Stimulated activated CD4-positive, alpha-beta T cell treated with anti-CD3 and anti-CD28 coated beads, Interleukin-1b, Interleukin-23, amount 100 ng/mL, for 4 hours (primary cell): ENCODE measurements at places on chromosomes 2 and 18.
A peak's percentile ranks its signal among the peaks of the same experiment; 100 is the strongest.

DNA sequence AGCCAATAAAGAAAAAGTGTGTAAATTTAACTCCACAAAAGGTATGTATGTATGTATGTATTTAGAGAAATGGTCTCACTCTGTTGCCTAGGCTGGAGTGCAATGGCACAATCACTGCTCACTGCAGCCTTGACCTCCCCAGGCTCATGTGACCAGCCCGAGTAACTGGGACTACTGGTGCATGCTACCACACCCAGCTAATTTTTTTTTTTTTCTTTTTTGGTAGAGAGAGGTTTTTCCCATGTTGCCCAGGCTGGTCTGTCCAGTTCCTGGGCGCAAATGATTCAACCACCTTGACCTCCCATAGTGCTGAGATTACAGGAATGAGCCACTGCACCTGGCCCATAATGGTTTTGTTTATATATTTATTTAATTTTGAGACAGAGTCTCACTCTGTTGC, 67.1 kb downstream of the CERKL start:
- DNase-seq: no peak

GRCh38 chr18:46301571-46301970, 197.4 kb downstream of the HAUS1 start:
- no peak for DNase-seq

DNA sequence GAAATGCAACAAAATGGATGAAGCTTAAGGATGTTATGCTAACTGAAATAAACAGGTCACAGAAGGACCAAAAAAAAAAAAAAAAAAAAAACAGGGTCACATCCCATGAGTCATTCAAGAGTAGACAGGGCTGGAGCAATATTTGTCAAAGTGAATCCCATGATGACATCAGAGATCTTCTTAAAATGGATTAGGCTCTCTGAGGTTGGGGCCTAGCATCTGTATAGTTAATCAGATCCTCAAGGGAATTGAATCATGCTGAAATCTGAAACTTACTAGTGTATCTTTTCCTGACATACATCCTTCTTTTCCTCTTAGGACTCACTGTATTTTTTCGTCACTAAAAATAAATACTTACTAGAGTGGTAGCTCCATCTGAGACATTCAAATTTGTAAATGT, 380.6 kb upstream of the NXPH2 start:
- DNase-seq: no peak

- no peak for DNase-seq
Observed at GRCh38 chr2:167626301-167626700, 621.1 kb downstream of the STK39 start.

GRCh38 chr18:49569724-49570123, 7.9 kb downstream of the LIPG start:
- no peak for DNase-seq

DNA sequence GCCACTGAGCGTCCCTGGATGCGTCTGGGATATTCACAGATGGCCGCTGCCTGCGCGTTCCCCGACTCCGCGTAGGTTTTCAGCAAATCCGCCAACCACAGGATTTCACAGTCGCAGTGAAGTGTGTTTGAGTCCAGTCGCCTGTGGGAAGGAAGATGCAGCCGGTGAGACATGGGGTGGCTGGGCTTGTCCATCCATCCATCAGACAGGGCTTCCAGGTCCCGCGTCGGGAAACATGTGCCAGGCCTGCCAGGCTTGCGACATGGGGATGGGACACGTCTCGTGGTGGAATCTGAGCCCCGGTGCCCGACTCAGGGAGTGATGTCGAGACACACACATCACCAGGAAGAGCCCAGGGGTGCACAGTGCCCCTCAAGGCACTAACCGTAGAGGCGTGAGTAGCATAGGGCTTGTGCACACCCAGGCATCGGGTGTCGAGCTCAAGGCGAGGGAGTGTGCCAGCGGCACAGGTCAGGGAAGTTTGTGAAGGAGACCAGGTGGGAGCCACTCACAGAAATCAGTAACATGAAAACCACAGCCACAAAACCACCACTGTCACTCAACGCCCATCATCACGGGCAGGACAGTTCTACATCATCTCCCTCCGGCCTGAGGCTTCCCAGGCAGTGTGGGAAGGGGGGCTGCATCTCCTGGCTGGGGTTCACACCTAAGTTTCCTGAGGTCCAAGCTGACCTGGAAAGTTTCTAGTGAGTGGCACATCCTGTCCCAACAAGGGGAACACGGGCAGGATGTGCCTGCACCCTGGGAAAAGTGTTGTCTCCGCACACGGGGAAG, 63.9 kb downstream of the PXDN start:
- no peak for DNase-seq

DNA sequence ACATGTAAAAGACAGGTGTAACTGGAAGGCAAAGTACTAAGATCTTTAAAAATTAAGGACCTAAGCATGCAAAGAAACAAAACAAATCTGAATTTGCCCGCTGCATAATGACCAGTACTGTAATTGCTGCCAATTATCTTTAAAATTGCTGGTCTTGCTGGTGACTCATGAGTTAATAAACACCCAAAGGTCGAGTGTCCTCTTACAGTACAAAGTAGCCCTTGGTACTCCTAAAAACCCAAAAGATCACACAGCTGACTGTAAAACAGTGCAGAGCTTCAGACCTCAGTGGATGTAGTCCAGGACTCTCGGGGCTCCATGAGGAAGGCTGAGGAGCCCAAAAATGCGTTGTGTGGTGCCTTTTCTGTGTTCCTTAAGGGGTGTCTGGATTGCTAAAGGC, 308.7 kb downstream of the CNTNAP5 start:
- DNase-seq: no peak

DNA sequence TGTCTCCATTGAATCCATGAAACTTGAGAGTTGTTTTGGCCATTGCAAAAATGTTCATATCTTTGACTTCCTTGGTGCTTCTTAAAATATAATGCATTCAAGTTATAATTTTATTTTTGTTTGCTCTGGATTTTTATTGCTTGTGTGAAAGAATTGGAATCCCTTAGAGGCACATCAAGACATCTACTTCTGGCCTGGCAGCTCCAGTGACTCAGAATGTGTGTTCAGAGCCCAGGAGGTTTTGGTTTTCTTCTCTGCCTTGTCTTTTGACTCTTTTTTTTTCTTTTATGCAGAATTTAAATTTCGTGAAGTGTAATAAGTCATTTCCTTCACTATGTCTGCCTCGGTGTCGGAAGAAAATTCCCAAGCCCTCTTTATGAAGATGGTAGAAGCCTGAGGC, 180.2 kb downstream of the LTBP1 start:
- no peak for DNase-seq

DNA sequence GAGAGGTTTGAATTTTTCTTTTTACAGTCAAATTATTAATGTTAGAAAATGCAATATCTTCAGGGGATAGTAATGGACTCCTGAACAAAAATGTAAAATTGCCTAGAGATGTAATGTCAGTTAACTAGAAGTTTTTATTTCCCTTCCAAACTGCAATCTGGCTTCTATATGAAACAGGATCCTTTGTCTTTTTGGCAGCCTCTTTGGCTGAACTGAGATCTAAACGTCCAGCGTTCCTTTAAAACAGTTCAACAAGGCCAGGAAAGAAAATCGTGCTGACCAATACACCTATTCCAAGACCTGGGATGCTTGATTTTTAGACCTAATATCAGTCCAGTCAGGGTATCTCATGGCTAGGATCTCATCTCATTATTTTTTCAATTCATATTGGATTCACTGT, 245.5 kb downstream of the FIGN start:
- no peak for DNase-seq

DNA sequence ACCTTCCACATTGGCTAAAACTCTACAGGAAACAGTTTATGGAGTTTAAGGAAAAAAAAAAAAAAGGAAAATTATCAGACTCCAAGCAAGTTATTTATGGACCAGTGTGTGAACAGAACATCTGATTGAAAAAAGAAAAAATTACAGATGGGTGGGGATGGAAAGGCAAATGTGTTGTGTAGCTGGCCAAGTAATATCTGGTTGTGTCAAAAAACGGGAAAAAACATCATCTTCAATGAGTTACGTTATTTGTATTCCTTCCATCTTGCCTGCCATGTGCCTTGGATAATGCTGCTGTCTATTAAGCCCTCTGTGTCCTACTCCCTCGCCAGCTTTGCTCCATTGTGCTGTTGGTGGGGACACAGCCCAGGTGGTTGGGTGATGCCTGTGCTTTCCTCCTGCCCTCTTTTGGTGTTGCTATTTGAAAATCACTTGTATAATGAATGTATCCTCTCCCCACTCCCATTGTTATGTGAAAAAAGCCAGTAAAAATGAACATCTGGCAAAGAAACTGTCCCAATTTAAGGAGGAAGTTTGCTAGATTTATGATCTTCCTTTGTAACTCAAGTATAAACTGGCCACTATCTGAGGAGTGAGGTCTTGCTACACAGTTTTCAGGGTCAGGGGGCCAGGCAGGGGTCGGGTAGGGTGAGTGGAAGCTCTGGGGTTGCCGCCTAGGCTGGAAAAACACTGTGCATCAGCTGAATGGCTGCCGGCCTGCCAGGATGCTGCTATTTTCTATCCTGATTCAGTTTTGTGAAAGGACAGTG, 155.9 kb downstream of the FMNL2 start:
- no peak for DNase-seq

DNA sequence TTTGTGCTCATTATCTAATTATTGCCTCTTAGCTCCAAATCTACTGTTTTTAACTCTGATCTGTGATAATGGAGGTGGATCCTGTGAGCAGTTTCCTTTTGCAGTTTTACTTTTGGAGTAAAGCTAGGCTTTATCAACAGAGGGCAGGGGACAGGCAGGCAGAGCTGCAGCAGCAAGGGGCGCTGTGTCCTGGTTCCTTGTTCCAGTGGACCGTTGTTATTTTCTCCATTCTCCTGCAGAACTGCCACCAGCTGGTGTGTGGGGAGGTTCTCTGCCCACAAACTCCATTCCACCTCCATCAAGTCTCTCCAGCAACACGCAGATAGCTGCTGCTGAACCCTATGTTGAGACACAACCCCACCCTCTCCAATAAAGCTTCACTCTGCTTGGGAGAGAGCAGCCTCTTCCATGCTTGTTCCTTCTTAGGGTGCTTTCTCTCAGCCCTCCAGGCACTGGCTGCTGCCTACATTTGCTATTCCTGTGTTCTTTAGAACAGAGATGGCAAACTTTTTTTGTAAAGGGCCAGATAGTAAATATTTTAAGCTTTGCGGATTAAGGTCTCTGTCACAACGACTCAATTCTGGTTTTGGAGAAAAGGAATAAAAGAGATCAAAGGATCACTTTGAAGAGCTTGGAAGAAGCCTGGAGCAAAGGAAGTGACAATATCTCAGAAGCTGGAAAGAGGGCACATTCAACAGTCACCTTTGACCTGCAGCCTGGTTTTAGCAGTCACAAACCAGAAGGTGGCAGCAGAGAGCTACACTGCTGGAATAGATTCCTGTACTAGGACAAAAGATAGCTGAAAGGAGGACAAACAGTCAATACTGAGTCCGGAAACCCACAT, 208.8 kb downstream of the CCDC178 start:
- peak; percentile 6 for DNase-seq

- no peak for DNase-seq
Observed at GRCh38 chr18:31772699-31773098, 12.0 kb upstream of the SLC25A52 start.

GRCh38 chr2:225737556-225737955, 338.0 kb downstream of the NYAP2 start:
- DNase-seq: no peak

DNA sequence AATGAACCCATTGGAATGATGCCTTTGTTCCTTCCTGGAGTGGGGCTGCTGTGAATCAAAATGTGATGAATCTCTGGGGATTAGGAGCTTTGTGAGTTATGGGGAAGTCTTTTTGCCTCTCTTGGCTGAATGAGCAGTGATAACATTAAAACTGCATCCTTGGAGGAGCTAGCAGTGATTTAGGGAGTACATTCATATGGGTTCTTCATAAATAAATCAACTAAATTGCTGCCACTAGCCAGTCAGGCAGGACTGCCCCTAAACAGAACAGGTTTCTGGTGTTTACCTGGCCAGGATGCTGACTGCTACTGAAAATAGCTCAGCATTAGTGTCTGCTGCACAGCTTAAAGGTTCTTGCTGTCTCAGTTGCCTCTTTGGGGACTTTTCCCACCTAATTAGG, 244.5 kb upstream of the MEX3C start:
- DNase-seq: no peak

- DNase-seq: no peak
Observed at GRCh38 chr2:71742953-71743601, 289.7 kb downstream of the DYSF start.

DNA sequence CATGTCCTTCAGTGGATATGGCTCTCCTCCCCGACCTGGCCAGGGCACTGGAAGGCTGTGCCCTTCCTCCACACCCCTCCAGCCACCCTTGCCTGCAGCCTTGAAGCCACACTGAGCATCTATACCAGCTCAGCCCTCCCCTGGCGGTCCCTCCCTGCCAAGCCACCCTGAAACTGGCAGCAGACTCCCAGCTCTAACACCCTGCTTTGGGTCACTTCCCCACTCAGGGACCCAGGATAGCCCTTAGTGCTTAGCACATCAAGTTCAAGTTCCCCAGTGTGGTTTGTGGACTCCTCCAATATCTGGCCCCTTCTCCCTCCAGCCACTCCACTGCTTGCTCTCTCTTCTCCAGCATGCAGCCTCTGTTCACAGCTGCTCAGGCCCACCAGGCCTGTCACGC, 89.4 kb downstream of the TNS1 start:
- no peak for DNase-seq

GRCh38 chr2:68371581-68371980, 6.5 kb downstream of the PLEK start:
- DNase-seq: no peak

GRCh38 chr2:224781400-224781799, 65.2 kb upstream of the CCDC195 start:
- DNase-seq: no peak

DNA sequence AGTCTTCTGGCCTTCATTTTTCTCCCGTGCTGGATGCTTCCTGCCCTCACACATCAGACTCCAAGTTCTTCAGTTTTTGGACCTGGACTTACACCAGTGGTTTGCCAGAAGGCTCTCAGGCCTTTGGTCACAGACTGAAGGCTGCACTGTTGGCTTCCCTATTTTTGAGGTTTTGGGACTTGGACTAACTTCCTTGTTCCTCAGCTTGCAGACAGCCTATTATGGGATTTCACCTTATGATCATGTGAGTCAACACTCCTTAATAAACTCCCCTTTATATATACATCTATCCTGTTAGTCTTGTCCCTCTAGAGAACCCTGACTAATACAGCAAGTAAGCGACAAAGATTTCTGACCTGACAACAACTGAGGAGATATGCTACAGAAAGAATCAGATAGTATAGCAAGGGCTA, 7.2 kb downstream of the CDC42EP3 start:
- no peak for DNase-seq

GRCh38 chr2:201631041-201631440, 12.3 kb downstream of the TMEM237 start:
- no peak for DNase-seq

- DNase-seq: no peak
Observed at GRCh38 chr18:75154259-75154658, 54.7 kb downstream of the PTGR3 start.
